Left renal cortex interstitium (tissue), 4 donors: ENCODE measurements at places on chromosomes 5 and 9. TPM values are rescaled to one million over a fixed set of nuclear protein-coding genes. Genes with fewer than 3 reads are reported as not detected.

Gene TAF11L5
- not detected for polyA plus RNA-seq

Gene MARVELD2
- polyA plus RNA-seq, result 26.7 TPM

Gene CCL21
- polyA plus RNA-seq, result 6.5 TPM

Gene SLC6A7
- polyA plus RNA-seq, result 0.13 TPM

Gene FRMD3
- polyA plus RNA-seq, result 19.3 TPM

Gene GABRA1
- polyA plus RNA-seq, result not detected

Gene IL31RA
- polyA plus RNA-seq, result 0.16 TPM

Gene TMEM174
- polyA plus RNA-seq, result 21.9 TPM

Gene SLC34A3
- polyA plus RNA-seq, result 15.4 TPM

Gene ZFP2
- polyA plus RNA-seq, result 6.2 TPM

Gene FGD3
- 5.1 TPM for polyA plus RNA-seq

Gene GALNT10
- 29.2 TPM for polyA plus RNA-seq

Gene FAT2
- 6.1 TPM for polyA plus RNA-seq

Gene EGFL7
- 62.7 TPM for polyA plus RNA-seq

Gene SOHLH1
- not detected for polyA plus RNA-seq

Gene IFNK
- not detected for polyA plus RNA-seq

Gene IL7R
- 0.52 TPM for polyA plus RNA-seq

Gene ARHGEF39
- 11.0 TPM for polyA plus RNA-seq

Gene CFAP90
- polyA plus RNA-seq, result 5.3 TPM

Gene TEK
- polyA plus RNA-seq, result 30.9 TPM

Gene AIF1L
- polyA plus RNA-seq, result 370 TPM

Gene ADGRD2
- 0.07 TPM for polyA plus RNA-seq

Gene TAF1L
- 0.12 TPM for polyA plus RNA-seq

Gene EIF4EBP3
- 10.1 TPM for polyA plus RNA-seq

Gene CCDC183
- 3.7 TPM for polyA plus RNA-seq

Gene MYO10
- polyA plus RNA-seq, result 44.6 TPM

Gene SCGB3A2
- not detected for polyA plus RNA-seq

Gene CNTLN
- 12.7 TPM for polyA plus RNA-seq

Gene FGF10
- polyA plus RNA-seq, result 8.9 TPM

Gene CDX1
- 0.48 TPM for polyA plus RNA-seq

Gene ORM2
- polyA plus RNA-seq, result not detected

Gene TMEM215
- polyA plus RNA-seq, result 0.24 TPM

Gene CBY3
- 1.1 TPM for polyA plus RNA-seq

Gene CCDC192
- polyA plus RNA-seq, result 1.5 TPM

Gene FOXD4L4
- polyA plus RNA-seq, result not detected

Gene OTP
- not detected for polyA plus RNA-seq

Gene SGCD
- 6.0 TPM for polyA plus RNA-seq

Gene CATSPER3
- polyA plus RNA-seq, result 1.1 TPM

Gene DIPK1B
- 33.8 TPM for polyA plus RNA-seq

Gene FOXE1
- not detected for polyA plus RNA-seq

Gene TTLL11
- 6.5 TPM for polyA plus RNA-seq

Gene PCDHB10
- 7.4 TPM for polyA plus RNA-seq

Gene MARCOL
- polyA plus RNA-seq, result not detected

Gene OR13D1
- polyA plus RNA-seq, result not detected

Gene HOMER1
- 23.5 TPM for polyA plus RNA-seq

Gene RNF145
- 88.7 TPM for polyA plus RNA-seq

Gene HTR1A
- not detected for polyA plus RNA-seq

Gene SLC27A6
- 1.3 TPM for polyA plus RNA-seq

Gene IL9
- not detected for polyA plus RNA-seq

Gene TSSK1B
- 0.09 TPM for polyA plus RNA-seq

Gene SPATA31A3
- not detected for polyA plus RNA-seq

Gene TNIP1
- polyA plus RNA-seq, result 77.5 TPM

Gene ANKS6
- 29.0 TPM for polyA plus RNA-seq

Gene KLF4
- 7.7 TPM for polyA plus RNA-seq

Gene TLE1
- polyA plus RNA-seq, result 75.9 TPM
